ENCODE measurements at places on chromosomes 6 and 20.

- no peak for DNase-seq
These were observed 24.1 kb downstream of the HM13 start for GRCh38 chr20:31538326-31538725.

- no peak for DNase-seq
These were observed 168.3 kb downstream of the ESR1 start for GRCh38 chr6:151975795-151976194.

- DNase-seq = no peak
These were observed 96.6 kb downstream of the SLC16A10 start for GRCh38 chr6:111183702-111184517.

DNA sequence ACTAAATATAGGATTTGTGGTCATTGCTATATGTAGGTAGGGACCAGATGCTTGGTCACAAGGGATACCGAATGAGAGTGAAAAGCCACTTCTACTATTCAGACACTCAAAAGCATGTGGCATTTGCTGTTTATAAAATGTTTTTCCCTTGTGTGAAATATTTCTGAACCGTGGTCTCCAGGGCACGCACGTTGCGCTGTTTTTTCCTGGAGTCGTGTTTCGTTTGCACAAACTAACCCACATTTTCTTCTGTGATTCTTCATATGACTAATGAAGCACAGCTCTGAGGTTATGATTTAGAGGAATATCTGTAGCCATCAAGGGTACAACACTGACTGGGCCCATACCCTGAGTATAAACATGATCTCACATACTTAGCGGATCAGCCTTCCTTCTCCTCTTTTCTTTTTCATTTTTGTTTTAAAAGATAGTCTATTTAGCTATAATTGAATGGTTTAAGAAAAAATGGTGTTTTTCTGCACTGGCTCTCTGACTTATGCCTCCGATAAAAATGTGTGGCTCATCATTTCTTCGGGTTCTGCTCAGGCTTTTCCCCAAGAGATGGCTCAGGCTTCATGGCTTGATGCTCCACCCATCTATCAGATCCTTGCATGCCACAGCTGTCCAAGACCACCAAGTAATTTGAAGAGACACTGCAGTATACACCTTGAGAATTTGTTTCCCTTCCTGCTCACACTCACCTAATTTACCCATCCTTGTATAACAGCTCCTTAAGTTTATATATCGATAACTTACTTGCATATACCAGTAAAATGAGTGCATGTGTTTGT, 59.9 kb upstream of the HBS1L start:
- no peak for DNase-seq

- peak; percentile 7 for DNase-seq
These were observed 55.8 kb downstream of the KIF6 start for GRCh38 chr6:39669207-39669972.

DNA sequence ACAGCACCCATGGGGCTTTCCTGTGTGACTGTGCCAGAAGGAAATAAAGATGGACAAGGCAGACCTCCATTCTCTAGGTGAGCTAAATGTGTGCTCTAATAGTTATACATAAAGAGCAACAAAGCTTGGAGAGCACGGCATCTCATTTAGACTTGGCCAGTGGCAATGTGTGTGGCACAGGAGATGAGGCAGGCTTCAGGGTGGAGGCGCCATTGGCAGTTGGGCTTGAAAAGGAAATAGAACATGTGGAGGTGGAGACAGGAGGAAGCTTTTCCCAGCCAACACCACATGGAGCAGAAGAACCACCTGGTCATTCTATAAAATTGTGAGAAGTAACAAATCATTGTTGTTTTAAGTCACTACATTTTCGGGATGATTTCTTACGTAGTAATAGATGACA, 3.6 kb upstream of the RALY start:
- no peak for DNase-seq

GRCh38 chr20:61757-62156, 25.7 kb upstream of the DEFB125 start:
- DNase-seq = no peak

- DNase-seq = peak; percentile 69
These were observed 214.5 kb downstream of the SOX4 start for GRCh38 chr6:21808045-21808470.

DNA sequence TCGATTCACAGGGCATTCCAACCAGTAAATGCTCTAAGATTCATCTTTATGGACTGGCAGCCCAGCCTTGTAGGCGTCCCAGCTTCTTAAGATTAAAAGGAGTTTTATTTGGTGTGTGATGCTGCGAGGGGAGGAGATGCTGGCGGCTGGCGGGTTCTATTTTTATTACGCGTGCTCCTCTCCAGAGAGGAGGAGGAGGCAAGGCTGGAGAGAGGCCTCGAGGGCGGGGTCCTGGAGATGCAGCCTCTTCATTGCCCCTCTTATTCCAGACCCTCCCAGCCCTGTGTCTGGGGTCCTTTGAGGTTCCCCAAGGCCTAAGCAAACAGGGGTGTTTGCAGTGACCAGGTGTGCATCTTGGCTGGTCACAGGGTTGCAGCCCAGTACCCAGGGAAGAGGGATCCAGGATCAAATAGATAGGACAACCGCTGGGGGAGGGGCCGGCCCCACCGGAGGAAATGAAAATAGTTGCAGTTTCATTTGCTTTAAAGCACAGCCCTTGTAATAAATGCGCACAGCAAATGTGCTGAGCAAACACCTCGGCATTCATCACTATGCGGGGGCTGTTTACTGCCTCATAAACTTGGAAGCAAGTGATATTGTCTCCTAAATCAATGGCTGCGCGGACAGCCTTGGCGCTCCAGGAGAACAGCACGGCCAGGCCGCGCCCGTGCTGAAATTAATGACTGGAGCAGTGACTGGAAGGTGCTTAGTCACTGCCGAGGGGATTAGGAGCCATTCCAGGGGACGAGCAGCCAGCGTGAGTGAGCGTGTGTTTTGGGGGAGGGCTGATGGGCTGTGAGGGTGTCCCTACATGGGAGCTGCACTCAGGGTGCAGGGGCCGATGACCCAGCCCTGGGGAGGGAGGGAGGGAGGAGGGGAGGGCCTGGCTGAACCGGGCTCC, 83.0 kb downstream of the TMEM242 start:
- DNase-seq = peak; percentile 64

DNA sequence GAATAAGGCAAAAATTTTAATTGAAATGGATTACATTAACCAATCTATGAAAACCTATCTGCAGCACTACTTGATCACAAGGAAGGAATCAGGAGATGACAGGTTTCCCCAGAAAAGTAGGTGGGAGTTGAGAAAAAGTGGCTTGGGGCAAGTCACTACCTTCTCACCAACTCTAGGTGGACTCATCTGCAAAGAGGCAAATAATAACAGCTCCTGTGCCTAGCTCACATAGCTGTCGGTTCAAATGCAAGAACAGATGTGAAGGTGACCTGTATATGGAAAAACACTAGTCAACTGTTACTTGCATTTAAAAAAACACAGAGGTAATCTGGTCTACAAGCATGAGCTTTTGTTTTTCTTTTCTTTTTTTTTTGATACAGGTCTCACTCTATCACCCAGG, 67.2 kb downstream of the POPDC3 start:
- no peak for DNase-seq

- DNase-seq = no peak
These were observed 110.5 kb downstream of the KIF16B start for GRCh38 chr20:16462711-16463110.

- no peak for DNase-seq
These were observed 174.9 kb upstream of the THBS2 start for GRCh38 chr6:169428532-169428931.

GRCh38 chr6:80437221-80437620, 330.8 kb downstream of the BCKDHB start:
- DNase-seq = peak; percentile 35

DNA sequence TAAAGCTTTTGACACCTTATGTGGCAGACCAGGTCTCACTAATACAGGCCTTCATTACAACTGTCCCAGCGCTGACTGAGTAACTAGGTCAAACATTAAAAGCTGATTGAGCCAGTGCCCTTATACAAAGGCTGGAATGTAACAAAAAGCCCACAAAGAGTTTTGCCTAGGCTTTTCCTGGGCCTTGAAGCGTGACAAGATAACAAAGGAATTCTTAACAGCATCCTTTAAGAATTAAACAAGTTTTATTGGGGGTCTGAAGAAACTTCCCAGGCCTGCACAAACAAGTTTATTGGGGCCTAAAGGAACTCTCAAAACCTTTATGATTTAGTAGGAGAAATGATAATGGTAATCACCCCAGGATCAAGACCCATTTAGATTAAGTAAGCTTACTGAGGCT, 267.6 kb upstream of the FAM83B start:
- peak; percentile 68 for DNase-seq

DNA sequence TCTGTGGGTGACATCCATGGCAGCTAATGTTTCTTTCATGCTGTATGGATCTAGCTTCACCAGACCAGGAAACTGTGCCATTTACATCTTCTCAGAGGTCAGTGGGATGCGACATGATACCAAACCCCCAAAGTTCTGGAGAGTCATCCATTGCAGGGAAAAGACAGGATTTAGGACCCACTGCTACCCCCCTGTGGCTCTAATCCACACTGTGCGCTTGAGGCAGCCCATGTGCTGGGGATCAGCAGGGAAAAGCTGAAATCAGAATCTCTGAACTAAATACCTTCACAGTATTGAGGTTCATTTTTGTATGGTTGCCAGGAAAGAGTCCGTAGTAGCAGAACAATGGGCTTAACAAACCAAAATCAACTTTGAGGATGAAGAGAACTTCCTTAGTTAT, 164.4 kb downstream of the TMEM242 start:
- DNase-seq = no peak

DNA sequence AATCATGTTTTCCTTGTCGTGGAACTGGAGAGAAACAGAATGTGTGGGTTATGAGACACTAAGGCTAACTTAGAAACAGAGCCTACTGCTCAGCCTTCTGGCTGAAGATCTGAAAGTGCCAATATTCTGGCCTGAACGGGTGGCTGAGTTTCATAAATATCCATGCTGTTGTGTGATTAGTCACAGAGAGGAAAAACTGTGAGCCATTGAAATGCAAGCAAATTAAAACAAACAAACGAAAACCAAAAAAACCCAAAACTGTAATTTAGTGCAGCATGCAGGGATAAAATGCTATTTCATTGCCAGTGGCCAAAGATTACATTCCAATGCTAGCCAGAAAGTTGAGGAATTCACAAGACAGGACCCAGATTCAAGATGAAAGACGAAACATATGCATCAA, 315.1 kb downstream of the UBE3D start:
- DNase-seq = peak; percentile 67

- peak; percentile 49 for DNase-seq
These were observed 10.4 kb upstream of the RNF182 start for GRCh38 chr6:13914351-13914750.

GRCh38 chr6:57135885-57136284, 36.2 kb upstream of the BAG2 start:
- DNase-seq = peak; percentile 2

GRCh38 chr6:163333701-163334663, 80.5 kb upstream of the QKI start:
- DNase-seq = no peak

GRCh38 chr6:150334790-150335783, 33.7 kb upstream of the IYD start:
- DNase-seq = peak; percentile 54

DNA sequence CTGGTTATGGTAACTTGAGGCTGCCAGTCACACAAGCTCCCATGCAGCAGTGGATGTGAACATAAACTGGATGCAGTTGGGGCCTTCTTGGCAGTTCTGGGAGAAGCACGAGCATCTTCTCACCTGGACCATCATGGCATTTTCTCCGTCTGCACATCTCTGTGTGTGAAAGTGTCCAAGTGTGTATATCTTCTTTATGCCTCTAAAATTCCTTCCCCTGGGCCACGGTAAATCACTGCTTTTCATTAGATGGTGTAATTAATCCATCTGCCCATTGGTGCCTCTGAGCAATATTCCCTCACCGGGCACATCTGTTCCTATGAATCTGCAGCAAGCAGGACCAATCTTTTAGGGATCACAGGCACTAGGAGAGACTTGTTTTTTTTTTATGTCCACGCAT, 138.0 kb downstream of the MAP3K7 start:
- no peak for DNase-seq

GRCh38 chr20:8356806-8357205, 224.7 kb downstream of the PLCB1 start:
- no peak for DNase-seq

GRCh38 chr6:14573703-14574290, 456.2 kb downstream of the CD83 start:
- no peak for DNase-seq

DNA sequence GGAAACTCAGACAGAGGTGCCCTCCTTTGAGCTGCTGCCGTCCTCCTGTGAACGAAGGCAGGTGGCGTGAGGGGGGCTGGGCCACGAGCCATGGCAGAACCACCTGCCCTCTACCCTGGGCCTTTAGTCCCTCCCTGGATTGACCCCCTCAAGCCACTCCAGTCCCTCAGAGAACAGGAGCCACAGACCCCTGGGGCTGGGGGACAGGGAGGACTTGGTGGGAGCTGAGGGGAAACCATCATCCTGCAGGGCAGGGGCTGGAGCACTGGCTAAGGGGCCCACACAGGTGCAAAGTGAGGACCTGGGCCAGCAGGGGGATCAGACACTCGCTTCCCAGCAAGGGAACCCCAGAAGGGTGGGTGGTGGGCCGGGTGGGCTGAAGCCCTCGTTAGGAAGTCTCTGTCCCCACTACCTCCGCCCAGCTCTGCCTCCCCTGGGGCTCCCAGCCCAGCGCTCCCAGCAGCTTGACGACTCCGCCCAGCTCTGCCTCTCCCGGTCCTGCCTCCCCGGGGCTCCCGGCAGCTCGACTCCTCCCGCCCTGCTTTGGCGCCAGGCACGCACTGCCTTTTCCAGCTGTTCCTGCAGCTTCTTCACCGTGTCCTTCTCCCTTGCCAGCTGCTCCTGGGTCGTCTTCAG, 44.4 kb downstream of the DSTN start:
- DNase-seq = no peak

DNA sequence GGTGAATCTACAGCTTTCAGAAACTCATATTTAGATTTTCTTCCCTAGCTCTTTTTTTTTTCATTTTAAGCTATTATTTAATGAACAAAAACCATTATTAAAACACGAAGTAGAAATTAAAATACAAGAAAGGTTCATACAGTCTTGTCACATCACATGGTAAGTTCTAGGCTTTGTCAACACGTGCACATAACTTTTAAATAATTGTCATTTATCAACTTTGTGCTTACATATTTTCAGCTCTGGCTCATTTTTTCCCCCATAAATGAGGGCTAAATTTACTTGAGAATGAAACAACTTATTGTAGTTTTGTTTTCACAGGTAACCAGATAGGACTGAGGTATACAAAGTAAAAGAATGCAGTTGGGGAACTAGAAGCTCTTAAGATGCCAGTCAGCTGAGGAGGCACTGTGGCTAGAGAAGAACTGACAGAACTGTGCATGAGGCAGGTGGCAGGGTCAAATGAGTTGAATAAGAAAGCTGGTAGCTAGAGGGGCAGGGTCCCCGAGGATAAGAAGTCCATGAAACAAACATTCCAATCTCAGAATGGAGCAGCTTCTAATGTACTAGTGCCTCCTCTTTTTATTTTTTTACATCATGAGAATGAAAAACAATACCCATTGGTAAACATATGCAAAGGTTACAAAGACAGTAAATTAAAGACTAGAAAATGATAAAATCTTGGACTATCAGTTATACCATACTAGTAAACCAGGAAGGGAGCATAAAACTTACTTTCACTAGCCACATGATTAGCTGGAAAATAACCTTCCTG, 141.5 kb downstream of the MYB start:
- DNase-seq = no peak

- DNase-seq = peak; percentile 12
These were observed 210.6 kb upstream of the PLCB4 start for GRCh38 chr20:8858181-8858787.

GRCh38 chr6:62035952-62036351, 250.1 kb downstream of the KHDRBS2 start:
- no peak for DNase-seq
